COR-L47 (cell line): ENCODE measurements at places on chromosomes 6 and 20.

DNA sequence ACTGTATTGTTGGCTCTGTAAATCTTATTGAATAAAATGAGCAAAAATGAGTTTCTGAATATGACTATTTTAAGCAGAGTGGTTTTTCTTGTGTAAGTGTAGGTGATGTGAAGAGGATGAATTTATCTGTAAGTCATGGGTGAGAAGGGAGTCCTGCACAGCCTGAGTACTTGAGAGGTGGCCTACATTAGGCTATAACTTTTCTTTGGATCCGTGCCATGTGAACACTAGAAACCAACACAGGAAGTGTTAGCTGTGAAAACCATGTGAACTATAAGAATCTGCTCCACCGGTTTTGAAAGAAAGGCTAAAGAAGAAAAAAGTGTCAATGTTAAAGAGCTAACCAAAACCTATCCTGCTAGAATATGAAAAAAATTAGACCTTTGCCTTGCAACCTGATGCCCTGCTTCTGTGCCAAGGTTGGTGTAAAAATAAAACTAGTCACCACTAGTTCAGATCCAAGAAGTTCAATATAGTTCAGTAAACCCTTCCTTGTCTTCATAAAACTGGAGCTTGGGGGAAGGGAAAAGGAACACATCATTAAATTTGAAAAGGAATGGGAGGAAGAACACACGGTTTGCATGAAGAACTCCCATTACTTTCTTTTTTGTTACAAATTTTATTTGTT, 21.3 kb downstream of the PLCB1 start:
- DNase-seq: no peak

DNA sequence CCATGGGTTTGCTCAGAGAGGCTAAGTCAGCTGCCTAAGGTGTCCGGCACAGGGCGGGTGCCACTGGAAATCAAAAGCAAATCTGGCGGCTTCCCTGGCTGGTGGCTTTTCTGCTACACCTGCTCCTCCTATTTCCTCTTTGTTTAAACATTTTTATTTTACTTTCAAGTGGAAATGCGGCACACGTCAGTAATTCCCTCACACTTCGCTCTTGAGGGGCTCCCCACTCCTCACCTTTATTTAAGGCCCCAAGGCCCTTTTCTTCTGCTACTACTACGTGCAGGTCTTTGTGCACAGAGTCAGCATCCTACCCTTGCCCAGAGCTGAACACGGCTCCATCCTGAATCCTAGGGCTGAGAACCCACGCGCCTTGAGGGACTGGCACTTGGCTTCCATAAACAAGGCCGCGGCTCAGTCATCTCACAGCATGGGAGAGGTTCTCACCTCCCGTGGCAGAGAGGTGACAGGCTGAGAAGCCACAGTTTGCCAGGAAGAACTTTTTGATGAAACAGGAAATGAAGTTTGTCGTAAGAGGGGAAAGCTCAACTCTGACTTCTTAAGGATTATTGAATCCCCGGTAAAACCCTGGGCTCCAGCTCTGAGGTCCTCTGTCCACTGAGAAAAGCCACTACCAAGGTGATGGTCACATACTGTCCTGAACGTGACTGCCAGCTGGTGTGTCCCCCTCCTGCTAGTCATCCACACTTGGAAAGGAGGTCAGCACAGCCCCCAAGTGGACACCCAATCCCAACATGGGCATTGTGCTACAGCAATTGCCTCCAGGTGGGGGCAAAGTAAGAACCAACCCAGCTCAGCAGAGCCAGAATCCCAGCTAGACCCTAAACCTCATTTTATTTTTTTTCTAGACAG, 48.0 kb downstream of the NFATC2 start:
- no peak for DNase-seq

DNA sequence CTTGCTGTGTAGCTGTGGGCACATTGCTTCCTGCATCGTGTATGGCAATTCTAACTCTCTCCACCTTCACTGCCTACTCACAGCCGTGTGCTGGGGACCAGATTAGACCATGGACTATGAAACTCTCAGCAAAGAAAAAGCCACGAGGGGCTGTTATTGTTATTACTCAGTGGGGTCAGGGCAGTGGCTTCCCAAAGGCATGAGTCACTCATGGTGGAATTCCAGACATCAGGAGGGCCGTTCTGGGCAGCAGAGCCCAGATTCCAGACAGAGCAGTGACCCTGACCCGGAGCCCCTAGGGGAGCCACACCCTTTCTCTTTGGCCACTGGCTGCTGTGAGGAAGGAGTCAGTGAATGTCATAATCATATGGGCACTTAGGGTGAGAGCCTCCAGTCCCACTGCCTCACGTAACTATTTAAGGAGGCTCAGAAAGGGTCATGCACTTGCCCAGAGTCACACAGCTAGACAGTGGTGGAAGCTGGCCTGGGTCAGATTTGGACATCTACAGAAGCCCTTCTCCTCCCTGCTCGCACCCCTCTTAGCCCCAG, 22.2 kb upstream of the CCN5 start:
- no peak for DNase-seq

DNA sequence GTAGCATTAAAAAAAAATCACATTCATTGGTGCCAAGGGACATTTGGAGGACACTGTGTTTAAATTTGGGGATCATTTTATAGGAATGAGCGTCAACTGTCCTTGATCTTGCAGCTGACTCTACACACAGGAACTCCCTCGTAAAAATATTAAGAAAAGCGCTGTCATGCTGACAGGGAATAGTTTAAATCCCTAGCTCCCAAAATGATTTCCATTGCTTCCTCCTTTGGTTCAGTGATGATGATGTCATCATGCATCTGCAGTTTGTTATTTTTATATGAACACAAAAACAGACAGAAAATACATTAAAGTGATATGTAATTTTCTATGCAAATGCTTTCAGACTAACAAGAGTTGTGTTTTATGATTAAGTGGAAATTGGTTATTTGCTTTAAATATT, 275.6 kb downstream of the BTBD9 start:
- no peak for DNase-seq

GRCh38 chr20:38725148-38725901, 1.0 kb downstream of the SLC32A1 start:
- no peak for DNase-seq

- no peak for DNase-seq
Measured at GRCh38 chr20:38355161-38356012, 9.1 kb downstream of the LBP start.

GRCh38 chr6:137093183-137094069, 48.7 kb upstream of the IL20RA start:
- DNase-seq: no peak

DNA sequence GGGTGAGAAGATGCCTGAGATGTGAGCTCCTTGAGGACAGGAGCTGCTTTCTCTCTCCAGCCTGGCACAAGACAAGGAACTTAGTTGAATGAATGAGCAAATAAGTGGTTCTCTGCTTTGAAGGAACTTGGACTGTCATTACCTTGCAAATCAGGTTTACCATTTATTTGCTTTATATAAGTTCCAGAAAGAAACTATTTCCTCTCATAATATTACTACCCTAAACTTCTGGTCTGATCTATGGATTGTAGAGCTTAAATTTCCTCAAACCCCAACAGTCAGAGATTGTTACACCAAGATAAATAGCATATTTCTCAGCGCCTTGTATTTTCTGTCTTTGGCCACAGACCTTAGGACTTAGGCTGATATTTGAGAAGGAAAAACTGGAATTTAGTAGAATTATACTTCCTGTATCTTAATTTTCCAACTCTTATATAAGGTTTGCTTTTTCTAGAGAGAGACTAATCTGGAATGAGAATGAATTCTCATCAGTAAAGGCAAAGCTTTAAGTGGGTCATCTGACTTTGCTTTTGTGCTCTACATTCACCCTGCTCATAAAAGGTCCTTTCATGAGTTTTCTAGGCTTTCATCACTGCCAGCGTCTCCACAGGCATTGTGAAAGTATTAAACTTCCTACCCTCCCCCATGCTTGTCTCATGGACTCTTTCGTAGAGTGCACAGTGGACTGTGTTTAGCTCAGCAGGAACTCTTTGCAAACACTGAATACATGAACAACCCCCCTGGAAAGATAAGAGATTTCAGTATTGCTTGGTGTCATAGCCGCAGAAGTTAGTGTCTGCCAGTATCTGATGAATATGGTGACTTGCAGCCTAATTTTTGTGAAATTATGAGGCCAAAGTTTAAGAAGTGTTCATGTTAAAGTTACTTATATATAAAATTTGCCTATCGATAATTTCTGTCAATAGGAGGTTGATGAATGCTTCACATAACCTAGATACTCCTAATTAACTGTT, 74.0 kb downstream of the PTPRA start:
- peak; percentile 21 for DNase-seq

DNA sequence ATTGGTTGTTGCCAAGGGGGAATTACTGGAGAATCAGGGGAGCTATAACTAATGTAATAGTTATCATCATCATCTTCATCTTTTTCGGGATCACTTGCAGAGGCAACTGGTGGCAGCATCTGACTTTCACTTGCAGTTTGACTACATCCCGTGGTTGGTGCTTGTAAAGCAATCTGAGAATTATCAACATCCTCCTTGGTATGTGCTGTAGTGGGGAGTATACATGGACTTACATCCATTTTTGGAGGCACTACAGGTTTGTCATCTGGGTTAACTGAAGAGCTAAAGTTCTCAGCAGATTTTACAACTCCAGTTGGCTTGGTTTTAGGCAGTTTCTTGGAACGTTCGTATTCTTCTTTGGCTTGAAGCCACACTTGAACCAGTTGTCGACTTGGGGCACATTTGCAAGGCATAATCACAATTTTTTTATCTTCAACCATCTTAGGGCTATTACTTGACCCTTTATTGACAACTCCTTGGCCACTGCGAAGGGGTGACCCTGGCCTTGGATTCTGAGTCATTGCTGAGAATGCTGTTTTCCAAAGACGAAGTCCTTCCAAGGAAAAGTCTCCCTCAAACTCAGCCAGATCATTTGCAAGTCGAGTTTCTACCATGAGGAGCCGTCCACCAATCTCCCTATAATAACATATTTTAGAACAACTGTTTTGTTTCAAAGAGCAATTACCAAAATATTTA, 115.5 kb downstream of the REV3L start:
- DNase-seq: no peak

DNA sequence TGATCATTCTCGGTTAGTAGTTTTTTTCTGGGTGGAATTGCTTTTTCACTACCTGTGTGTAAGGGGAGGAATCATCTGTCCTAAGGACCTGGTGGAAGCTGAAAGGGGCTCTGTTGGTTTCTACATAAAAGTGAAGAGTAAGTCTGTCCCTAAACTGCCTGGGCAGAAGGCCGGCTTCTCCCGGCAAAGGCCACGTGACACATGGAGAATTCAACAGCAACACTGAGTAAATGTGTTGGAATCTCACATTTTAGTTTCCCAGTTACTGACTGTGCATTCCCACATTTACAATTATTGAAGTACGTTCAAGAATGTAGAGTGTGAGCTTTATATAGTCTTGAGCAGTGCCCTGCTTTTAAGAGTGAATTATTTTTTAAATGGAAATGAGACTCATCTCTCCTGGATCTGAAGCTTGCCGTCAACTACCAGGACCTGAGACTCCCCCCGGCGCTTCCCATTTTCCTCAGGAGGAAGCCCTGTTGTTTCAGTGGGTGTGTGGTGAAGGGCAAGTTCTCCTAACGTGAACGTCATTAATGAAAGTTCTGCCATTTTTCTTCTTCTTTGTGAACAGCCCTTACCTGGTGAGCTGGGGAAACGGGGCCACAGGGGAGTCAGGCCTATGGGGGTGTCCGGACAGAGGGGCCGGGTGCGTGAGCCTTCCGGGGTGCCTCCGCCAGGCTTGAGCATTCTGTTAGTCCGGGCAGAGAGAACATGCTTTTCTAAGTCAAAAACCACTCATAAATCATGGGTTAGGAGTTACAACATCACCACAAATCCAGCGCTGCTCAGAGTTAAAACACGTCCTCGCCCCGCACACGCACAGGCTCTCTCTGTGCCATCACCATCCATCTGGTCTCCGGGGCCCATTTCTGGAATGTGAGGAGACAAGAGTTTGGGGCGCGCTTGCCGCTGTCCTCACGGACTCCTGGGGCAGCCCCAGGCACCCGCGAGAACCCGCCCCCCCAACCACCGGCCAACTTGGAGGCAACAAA, 56.6 kb upstream of the SMOC2 start:
- DNase-seq: no peak

GRCh38 chr6:56477241-56477640, 165.4 kb downstream of the DST start:
- DNase-seq: no peak

DNA sequence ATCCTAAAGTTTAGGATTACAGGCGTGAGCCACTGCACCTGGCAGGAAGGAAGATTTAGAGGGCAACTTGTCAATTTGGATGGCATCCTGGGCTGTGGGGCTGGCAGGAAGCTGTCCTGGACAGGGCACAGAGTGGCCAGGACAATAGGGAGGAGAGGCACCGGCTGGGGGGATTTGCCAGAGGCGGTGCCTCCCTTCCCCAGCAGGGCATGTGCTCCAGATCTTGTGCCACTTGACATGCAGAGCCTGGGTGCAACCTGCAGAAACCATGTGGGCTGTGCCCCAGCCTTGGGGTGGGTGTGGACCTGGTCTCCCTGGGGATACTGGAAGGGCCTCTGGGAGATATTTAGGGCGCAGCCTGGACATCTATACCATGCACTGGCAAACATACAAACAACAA, 58.6 kb upstream of the EEF1A1 start:
- DNase-seq: no peak

- no peak for DNase-seq
Measured at GRCh38 chr20:25078662-25079061, 3.3 kb downstream of the VSX1 start.

GRCh38 chr6:164533045-164533362, 776.4 kb downstream of the C6orf118 start:
- DNase-seq: no peak

DNA sequence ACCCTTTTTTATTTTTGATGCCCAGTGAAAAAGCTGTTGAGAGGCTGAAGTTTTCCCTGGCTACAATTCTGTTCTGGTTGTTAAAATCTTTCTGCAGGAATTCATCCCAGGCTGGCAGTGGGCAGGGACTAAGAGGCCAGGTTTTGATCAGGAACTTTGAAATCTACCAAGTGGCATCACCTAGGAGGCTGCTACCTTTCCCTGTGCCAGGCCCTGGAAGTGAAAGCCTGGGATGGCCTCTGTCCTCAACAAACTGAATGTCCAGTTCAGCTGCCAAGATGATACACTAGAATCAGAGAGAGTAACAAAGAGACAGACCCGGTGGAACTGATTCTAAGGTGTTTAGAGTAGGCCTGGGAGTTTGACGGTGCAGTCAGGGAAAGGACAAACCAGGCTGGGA, 596 bp downstream of the IYD start:
- DNase-seq: no peak

DNA sequence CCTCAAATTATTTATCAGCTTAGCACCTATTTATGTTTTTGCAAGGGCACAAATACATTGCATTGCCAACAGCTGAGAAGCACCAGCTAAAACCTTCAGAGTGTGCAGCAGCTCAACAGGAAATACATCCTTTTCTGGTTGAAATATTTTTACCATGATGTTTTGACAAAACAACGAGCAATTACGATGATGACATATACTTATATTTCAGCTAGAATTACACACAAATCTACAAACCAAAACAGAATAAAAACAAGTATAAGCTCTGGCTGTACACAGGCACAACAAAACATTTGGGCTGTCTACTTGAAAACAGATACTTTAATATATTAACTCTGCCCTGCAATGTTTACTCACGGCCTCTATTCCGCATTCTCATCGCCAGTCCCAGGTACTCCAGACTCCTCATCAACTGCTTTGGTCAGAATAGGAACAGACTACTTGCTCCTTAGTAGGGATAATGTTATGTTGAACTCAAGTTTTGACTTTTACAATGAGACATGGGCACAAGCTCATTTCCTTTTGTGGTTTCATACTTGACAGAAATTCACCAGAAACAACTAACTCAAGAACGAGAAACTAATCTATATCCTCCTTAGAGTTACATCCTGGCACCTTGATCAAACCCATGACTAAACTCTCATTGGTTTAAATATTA, 377.6 kb downstream of the ESR1 start:
- DNase-seq: no peak

GRCh38 chr20:33026072-33026778, 5.2 kb upstream of the BPIFB6 start:
- DNase-seq: no peak
